Activated T-cell treated with anti-CD3 and anti-CD28 coated beads, Interleukin-2, amount 50 U/mL, for 24 hours (primary cell): ENCODE measurements at places on chromosomes 2 and 18.

- DNase-seq = no peak
These were observed 248.0 kb downstream of the PIEZO2 start for GRCh38 chr18:10901329-10901728.

GRCh38 chr2:47208852-47209606, 53.9 kb upstream of the STPG4 start:
- no peak for DNase-seq

- DNase-seq = no peak
These were observed 201.4 kb downstream of the SOCS6 start for GRCh38 chr18:70489986-70490933.

- no peak for DNase-seq
These were observed 51.5 kb upstream of the RNU4ATAC start for GRCh38 chr2:121478996-121479745.

DNA sequence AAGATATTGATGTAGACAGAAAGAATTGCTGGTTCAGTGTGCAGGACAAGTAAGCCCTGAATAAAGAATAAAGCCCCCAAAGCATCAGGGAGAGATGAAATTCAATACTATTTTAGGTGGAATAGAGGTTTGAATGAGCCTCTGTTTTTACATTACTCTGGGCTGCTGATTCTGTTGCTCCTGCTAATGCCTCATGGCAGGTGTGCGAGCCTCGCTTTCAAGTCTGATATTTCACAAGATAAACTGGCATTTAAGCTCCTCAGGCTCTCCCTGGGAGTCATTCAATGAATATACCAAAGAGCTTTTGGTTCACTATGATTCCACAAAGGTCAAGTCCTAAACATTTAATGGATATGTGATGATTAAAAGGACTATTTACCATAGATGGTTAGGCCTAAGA, 601.0 kb upstream of the SLC39A10 start:
- no peak for DNase-seq
